ENCODE measurements at places on chromosomes 3 and 15. TPM values are rescaled to one million over a fixed set of nuclear protein-coding genes. Genes with fewer than 3 reads are reported as not detected.

Gene TOMM70
- 47.7 TPM for total RNA-seq

Gene TRIM42
- not detected for total RNA-seq

Gene ISG20
- 43.2 TPM for total RNA-seq

Gene PRICKLE2
- 3.9 TPM for total RNA-seq

Gene CADPS
- total RNA-seq = not detected

Gene CA12
- total RNA-seq = 203 TPM

Gene GRK7
- not detected for total RNA-seq

Gene GABRR3
- total RNA-seq = not detected

Gene HYAL1
- 0.69 TPM for total RNA-seq

Gene PRSS50
- not detected for total RNA-seq

Gene AADACL2
- total RNA-seq = not detected

Gene LRRN1
- not detected for total RNA-seq

Gene ARRDC4
- 0.20 TPM for total RNA-seq

Gene DGKG
- total RNA-seq = 5.8 TPM

Gene SERPINI2
- total RNA-seq = not detected

Gene CCDC39
- total RNA-seq = not detected

Gene GPR27
- 2.7 TPM for total RNA-seq

Gene RBPMS2
- 7.2 TPM for total RNA-seq

Gene TLR9
- not detected for total RNA-seq

Gene ADGRG7
- total RNA-seq = not detected

Gene SCAANT1
- total RNA-seq = not detected

Gene LEO1
- total RNA-seq = 52.7 TPM

Gene RTP4
- total RNA-seq = not detected

Gene ADAMTS9
- 0.73 TPM for total RNA-seq

Gene PDE12
- 20.0 TPM for total RNA-seq

Gene MAN2C1
- total RNA-seq = 66.1 TPM

Gene CCDC80
- total RNA-seq = 47.0 TPM

Gene TAGLN3
- not detected for total RNA-seq

Gene C15orf62
- total RNA-seq = not detected

Gene PTPRG
- 2.6 TPM for total RNA-seq

Gene GOLGA8M
- total RNA-seq = not detected

Gene CCR2
- not detected for total RNA-seq

Gene ADPGK
- 67.1 TPM for total RNA-seq

Gene GPX1
- 274 TPM for total RNA-seq

Gene STRA6
- 66.5 TPM for total RNA-seq

Gene CFAP100
- not detected for total RNA-seq

Gene PTX3
- 0.99 TPM for total RNA-seq
